ENCODE measurements at places on chromosomes 2 and 18.

GRCh38 chr2:232549655-232550353, 553 bp downstream of the TIGD1 start:
- no peak for DNase-seq

DNA sequence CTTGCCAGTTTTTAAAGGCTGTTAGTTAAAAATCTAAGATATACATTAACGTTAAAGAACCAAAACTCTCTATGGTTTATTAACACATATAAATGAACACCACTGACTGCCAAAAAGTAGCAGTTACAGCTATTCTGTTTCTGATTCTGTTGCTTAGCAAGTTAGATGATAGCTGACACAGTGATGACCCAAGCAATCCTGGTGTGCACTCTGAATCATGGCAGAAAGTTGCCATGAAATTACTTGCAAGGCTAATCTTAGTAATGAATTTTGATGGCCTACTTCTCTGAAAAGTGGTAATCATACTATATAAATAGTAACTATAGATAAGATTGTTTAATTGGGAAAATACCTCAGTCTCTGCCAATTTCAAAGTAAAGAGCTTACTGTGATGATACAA, 57.7 kb downstream of the ROCK2 start:
- DNase-seq = no peak

- DNase-seq = no peak
Measured at GRCh38 chr18:25247725-25248124, 104.2 kb downstream of the ZNF521 start.

DNA sequence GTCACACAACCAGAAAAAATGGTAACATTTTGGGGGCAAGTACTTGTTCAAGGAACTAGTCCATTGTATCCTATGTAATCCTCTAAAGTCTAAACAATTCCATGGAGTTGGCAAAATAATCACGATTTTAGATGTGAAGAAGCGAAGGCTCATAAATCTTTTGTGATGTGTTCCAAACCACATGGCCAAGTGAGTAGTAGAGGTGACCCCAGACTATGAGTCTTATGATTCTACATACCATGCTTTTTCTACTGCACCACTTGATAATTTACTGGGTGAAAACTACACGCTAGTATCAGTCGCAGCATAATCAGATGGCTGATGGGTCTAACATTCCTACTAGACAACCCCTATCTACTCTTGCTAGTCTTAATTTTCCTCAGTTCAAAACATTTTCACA, 371.4 kb downstream of the OSR1 start:
- DNase-seq = no peak

DNA sequence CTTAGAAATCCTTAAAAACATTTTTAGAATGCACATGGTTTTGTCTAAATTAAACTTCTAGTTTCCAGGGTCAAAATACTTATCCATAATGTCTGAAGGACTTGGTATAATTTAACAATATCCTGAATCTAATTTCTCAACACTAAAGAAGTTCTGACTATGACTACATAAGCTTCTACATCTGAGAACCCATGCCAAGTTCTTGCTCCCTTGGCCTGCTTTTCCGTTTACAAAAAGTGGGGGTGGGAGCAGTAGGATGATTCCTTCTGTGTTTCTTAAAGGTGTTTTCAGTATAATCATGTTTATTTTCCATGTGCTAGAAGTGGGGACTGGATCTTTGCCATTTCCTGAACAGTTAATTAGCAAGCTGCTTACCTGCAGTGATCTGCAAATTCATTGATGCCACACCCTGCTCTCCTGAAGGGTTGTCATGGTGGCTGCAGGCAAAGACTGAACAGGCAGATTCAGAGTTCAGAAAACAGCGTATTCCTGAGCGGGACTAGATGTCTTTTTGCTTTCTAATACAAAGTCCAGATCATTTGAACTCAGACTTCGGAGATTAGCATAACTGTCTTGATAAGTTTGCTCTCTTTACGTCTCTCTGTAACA, 36.2 kb downstream of the ADNP2 start:
- no peak for DNase-seq

- DNase-seq = no peak
Measured at GRCh38 chr2:96119389-96119751, 3.0 kb upstream of the ADRA2B start.

DNA sequence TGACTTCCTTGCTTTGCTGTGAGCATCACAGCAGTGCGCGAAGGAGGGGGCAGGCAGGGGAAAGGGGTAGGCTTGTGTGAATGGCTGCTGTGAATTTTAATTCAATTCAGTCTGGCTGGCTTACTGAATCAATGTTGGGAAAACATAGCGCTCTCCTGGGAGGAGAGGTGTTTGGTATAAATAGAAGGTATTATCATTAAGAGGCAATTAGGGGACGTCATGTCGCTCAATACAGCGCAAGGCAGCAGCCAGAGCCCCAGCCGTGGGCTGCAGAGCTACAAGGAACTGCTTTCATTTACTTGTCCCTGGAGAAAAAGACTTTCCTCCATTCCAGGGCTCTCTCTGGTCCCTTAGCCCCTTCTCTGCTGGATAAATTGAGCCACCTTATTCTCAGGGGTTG, 181.4 kb upstream of the MSH6 start:
- no peak for DNase-seq

DNA sequence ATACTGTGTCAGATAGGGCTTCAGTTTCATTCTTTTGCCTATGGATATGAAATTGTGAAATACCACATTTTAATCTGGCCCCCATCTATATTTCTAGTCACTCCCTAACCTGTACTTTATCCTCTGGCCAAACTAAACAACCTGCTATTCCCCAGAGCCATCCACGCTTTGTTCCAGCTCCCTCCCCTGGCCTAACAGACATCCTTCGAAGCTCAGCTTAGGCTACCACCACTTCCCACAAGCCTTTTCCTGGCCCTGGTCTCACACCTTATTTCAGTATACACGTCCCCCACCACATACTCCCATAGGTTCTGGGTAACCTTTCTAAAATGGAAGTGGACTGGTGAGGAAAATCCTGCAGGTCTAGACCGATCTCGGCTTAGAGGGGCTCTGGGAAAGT, 55.4 kb downstream of the MAP4K3 start:
- no peak for DNase-seq

GRCh38 chr2:204024906-204025475, 88.4 kb downstream of the ICOS start:
- no peak for DNase-seq

GRCh38 chr2:117085737-117086136, 728.8 kb upstream of the DDX18 start:
- no peak for DNase-seq

GRCh38 chr2:23298551-23298950, 86.4 kb upstream of the KLHL29 start:
- DNase-seq = no peak

- DNase-seq = no peak
Measured at GRCh38 chr2:179429060-179429471, 164.4 kb upstream of the SESTD1 start.

DNA sequence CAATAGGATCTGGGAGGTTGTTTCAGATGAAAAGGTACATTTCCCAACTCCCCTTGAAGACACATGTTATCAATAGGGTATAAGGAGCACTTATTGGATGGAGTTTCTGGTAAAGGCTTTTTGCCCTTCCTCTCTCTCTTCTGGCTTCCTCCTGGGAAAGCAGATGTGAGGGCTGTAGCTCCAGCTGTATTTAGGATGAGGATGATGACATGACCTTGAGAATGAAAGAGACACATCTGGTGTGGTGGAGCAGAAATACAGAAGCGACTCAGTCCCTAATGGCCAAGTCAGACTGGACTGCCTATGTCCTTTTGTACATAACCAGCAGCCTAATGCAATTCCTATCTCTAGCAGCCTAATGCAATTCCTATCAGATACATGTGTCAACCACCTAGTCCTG, 100.9 kb upstream of the NXPH2 start:
- DNase-seq = no peak

- DNase-seq = no peak
Measured at GRCh38 chr18:50240080-50240563, 26.2 kb downstream of the CFAP53 start.

- no peak for DNase-seq
Measured at GRCh38 chr2:179675435-179675834, 186.0 kb downstream of the ZNF385B start.

GRCh38 chr2:16852651-16853050, 187.0 kb upstream of the CYRIA start:
- DNase-seq = no peak

GRCh38 chr18:63422087-63422863, at the start of gene VPS4B:
Gene VPS4B, minus strand, starts transcription at chr18:63422476. Its CDS starts 217 bp downstream, at chr18:63422259.
- peak; percentile 99 for DNase-seq

DNA sequence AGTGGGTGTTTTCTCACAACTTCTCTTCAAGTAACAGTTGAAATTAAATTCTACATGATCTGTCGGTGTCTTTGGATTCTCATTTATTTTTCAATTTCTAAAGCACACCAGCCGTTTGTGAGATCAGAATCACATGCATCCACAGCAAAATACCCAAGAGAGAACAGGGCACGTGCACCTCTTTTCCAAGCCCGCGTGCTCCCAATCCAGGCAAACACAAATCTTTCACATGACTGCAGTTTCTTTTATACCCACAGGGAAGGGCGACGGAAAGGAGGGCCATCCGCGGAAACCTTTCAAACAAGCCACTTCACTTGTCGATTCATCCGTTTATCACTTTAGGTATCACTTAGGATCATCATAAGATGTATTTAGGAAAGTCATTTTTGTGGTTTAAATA, 13.0 kb upstream of the DAPL1 start:
- no peak for DNase-seq

DNA sequence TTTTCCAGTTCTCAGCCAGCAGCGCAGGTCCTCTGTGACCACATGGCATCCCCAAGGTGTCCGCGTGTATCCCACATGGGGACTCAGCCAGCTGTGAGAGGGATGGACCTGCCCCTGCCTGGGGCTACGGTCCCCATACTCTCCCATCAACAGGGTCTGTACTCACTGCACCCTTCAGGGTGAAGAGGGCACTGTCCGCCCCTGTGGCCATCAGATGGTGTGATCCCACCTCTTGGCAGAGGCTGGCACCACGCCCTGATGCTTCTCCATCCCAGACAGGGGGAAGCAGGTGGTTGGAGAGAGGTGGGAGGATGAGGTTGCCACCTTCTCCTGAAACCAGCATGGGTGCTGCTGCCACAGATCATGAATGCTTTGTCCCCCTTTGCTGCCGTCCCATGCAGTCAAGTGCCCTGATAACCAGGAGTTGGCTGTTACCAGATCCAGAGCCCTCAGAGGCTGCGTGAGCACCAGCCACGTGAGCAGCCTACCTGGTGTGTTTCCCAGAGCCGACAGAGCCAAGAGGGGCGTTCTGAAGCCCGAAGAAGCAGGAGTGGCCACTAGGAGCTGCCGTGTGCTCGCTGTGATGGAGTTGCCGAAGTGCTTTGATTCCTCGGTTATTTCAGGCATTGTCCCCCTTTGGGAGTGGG, 93.9 kb downstream of the SH3RF3 start:
- no peak for DNase-seq

DNA sequence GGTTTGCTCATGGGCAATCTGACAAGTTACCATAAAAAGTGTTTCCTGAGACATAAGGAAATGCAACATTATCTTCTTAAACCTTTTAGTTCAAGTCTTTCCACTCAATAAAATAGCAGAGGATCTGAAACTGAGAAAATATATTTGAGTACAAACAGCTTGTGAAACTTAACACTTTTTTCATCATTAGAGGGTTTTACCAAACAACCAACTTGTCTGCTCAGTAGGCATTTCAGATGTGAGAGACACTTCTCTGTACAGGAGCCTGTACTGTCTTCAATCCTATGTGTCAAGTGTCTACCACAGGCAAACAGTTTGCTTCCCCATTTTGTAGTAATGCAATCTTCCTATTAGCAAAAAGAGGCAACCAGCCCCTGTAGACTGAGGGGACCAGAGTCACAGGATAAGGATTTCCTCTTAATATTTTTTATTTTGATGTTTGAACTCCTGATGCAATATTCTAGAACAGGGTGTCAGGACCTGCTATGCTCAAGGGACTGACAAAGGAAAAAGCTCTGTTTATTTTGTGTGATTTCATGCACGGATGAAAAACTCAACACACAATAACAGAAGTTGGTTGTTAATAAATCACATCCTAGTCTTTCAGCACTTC, 159.1 kb upstream of the LHCGR start:
- no peak for DNase-seq

DNA sequence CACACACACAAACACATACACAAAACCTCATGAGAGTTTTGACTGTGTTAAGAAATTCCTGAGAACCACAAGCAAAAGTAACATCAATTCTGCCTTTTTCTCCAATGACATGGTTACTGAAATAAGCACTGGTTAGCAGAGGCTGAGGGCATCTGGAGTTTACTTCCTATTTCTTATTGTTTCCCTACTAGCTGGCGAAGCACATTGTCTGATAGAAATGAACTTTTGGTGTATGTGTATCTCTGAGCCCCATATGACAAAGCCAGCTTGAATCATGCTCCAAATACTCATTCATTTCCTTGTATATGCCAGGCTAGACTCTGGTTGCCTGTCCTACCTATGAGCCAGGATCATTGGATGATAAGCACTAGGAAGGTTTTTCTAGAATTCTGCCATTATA, 203.1 kb downstream of the NCKAP5 start:
- no peak for DNase-seq

DNA sequence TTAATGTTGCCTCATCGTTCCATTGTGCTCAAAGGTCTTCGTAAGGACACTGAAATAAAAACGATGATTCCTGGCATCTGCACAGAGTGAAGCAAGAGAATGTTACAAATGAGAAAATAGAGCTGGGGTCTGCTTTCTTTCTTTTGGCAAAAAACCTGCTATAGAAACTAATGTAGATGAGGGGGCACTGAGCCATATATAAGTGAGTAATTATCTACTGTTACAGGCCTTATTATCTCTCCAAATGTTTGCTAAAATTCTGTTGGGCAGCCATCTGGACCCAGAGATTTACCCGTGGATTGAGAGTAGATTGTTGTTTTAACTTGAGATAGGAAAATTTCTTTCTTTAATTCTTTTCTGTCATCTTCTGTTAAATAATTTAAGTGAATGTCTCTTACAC, 472.5 kb upstream of the PIK3C3 start:
- no peak for DNase-seq

DNA sequence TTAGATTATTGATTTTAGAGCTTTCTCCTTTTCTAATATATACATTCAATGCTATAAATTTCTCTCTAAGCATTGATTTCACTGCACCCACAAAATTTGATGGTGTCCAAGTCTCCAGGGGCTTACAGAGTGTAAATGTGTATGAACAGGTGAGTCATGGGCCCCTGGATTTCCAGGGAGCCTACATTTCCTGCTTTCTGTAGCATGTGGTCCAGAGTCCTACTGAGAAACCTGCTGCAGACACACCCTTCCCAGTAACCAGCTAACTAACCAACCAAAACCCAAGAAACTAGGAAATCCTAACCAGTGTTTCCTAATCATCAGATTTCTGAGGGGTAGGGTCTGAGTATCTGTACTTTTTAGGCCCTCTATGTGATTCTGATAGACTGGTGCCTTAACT, 39.5 kb upstream of the TANC1 start:
- no peak for DNase-seq

- no peak for DNase-seq
Measured at GRCh38 chr2:113160962-113161361, 12.8 kb upstream of the PSD4 start.

- no peak for DNase-seq
Measured at GRCh38 chr2:125073440-125073839, 1048.4 kb downstream of the CNTNAP5 start.
